ENCODE measurements at places on chromosomes 16 and 17.

DNA sequence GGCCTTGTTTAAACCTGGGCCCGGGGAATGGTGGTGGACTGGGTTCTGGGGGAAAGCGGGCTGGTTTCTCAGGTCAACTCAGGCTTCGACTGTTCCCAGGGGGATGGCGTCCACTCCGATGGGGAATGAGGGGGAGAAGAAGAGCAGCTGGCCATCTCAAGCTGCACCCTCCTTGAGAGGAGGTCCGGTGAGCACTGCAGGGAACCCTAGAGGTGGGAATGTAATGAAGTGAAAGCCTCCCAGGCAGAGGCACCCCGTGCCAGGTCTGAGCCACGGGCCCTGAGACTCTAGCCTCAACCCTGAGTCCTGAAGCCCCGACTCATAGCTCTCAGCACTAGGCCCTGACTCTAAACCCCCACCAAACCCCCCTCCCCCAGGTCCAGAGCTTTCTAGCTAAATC lies 1.2 kb upstream of the CDIPT start:
- no peak for DNase-seq

DNA sequence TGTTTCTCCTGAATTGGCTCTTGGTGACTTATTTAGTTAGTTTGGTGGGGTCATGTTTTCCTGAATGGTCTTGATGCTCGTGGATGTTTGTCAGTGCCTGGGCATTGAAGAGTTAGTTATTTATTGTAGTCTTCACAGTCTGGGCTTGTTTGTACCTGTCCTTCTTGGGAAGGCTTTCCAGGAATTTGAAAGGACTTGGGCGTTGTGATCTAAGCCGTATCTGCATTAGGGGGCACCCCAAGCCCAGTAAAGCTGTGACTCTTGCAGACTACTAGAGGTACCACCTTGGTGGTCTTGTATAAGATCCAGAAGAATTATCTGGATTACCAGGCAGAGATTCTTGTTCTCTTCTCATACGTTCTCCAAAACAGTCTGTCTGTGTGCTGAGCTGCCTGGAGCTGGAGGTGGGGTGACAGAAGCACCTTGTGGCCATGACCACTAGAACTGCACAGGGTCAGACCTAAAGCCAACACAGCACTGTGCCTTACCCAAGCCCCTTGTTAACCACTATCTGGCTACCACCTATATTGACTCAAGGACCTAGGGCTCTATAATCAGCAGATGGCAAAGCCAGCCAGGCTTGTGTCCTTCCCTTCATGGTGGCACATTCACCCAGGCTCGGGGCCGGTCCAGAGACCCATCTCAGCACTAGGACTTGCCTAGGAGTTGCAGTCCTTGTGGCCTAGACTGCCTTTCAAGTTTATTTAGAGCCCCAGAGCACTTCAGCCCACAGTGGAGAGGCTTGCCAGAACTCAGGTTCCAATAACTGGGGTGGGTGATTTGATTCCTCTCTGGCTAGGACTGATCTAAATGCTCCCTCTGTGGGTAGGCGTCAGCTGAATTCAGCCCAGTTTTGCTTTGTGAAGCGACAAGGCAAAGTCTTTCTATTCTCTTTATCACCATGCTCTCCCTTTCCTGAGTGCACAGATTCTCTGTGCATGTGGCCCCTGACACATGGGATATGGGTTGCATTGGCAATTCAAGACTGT lies 11.0 kb downstream of the RNF135 start:
- DNase-seq, result no peak

DNA sequence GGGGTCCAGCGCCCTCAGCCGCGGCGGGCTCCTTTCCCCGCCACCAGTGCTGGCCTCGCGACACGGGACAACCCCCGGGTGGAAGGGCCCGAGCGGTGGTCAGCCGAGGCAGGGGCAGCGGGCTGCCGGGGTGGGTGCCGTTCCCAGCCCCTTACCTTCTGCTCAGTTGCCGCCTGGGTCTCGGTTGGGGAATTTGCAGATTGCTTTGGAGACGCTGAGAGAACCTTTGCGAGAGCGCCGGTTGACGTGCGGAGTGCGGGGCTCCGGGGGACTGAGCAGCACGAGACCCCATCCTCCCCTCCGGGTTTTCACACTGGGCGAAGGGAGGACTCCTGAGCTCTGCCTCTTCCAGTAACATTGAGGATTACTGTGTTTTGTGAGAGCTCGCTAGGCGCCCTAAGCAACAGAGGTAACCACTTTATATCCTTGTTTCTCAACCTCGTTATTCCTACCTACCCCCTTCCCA lies 381 bp downstream of the CTNS start:
- no peak for DNase-seq

GRCh38 chr17:46175891-46176290 lies 17.3 kb downstream of the KANSL1 start:
- DNase-seq, result no peak

- no peak for DNase-seq
Observed at GRCh38 chr17:41301916-41302901, at the start of gene KRTAP29-1. Gene KRTAP29-1, minus strand, starts transcription at chr17:41302851. Its CDS starts 0 bp downstream, at chr17:41302851.

DNA sequence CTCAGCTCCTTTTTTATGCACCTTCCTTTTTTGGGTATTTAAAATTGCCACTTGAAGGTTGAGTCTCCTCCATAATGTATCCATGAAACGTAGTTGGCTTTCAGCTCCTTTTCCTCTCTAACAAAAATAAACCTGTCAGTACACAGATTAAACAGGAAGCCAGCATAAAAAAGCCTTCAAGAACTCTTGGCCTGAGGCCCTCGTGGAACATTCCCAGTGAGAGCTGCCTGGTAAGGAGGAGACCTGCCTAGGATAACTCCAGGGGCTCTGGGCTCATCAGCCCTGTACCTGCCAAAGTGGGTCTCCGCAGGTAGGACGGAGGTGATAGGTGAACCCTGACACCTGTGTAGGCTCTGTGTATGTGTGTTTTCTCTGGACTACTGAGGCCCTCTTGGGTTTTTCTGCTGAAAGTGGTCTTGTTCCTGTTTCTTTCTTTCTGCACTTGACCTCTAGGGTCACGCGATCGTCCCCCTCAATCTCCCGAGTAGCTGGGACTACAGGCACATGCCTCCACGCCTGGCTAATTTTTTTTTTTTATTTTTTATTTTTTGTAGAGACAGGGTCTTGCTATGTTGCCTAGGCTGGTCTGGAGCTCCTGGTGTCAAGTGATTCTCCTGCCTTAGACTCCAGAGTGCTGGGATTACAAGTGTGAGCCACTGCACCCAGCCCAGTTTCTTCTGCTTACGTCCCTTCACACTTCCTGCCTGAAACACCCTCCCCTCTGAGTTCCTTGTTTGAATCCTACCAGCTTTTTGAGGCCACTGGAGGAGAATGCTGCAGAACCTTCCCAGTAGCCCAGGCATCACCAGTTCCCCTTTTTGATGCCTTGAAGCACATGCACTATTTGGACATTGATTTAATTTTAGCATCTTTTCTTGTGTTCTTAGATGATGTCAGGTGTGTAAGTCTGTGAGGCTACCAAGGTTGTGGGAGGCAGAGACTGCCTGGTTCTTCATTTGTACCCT lies 9.8 kb downstream of the PGS1 start:
- DNase-seq, result no peak

DNA sequence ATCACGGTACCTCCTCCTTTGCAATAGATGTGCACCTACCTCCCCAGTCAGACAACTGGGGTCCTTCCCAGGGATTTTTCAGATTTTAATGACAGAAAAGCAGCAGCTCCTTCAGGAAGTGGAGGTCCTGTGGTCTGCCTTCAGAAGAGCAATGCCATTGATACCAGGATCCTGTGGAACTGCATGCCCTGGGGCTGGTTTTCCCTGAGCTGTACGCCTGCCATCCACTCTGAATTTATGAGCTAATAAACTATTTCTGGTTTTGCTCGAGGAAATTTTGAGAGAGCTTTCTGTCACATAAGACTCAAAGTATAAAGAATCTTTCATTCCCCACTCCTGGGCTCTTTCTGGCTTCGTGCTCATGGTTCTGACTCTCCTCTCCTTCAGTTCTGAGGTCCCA lies 10.0 kb upstream of the CCL23 start:
- no peak for DNase-seq

GRCh38 chr16:23052908-23053580 lies 96.2 kb downstream of the USP31 start:
- no peak for DNase-seq

- peak; percentile 63 for DNase-seq
Observed at GRCh38 chr17:37701496-37701898, 43.4 kb downstream of the HNF1B start.

DNA sequence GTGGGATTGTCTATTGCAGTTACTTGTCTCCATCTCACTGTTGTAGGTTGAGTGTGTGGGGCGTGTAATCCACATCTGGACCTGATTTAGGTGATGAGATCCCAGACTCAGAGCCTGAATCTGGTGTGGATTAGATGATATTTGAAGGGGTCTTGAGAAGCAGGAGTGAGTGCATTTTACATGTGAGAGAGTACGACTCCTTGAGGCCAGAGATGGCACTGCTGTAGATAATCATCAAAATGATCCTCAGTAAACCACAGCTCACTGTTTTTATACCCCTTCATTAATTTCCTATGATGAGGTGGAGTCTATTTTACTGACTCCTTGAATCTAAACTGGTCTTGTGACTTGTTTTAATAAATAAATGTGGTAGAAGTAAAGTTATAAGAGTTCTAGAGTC lies 732.5 kb downstream of the KCNJ2 start:
- no peak for DNase-seq

DNA sequence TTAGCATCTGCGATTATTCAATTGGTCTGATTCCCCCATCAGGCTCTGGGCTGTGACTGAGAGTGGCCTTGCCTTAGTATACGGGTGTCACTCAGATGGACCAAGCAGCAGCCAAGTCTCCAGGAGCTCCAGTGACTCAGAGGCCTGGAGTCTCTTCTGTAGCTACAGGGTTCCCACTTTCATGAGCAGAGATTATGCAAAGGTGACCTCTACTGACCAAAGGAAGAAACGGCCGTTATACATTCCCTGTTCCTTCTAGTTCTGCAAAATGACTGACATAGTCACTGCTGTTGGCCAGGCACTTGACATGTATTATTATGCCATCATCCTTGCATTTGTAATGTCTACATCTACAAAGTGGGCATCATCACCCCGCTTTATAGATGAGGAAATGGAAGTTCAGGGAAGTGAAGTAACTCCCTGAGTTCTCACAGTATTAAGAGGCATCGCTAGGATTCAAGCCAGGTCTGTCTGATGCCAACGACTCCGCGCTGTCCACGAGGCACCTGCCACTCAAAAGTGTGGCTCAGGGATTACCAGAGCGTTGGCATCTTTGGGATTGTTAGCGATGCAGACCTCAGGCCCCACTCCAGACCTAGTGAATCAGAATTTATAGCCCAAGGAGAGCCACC lies 23.3 kb downstream of the SLC38A7 start:
- DNase-seq, result peak; percentile 52

DNA sequence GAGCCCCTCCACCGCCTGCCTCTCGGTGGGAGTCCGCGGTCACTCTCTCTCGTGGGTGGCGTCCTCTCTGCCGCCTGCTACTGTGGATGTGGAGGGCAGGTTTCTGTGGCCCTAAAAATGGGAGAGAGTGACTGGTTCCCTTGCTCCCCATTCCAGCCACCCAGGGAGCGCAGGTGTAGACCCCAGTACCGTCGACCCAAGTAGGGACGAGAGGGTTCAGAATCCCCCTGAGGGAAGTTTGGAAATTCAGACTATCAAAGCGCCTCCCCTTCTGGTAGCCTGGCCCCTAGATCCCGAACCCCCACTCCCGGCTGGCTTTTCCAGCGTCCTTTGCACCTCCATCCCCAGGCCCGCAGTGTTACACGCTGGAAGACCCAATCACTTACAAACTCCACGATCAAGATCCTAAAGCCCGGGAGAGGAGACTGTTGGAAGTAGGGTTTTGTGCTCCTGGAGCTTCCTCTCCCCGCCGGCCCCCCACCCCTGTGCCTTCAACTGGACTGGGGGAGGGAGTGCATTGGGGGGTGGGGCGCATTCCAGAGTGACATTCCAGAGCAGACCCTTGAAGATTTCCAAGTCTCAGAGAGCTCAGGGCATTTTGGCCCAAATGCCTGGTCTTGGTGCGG lies 991 bp downstream of the GPRC5C start:
- peak; percentile 74 for DNase-seq

DNA sequence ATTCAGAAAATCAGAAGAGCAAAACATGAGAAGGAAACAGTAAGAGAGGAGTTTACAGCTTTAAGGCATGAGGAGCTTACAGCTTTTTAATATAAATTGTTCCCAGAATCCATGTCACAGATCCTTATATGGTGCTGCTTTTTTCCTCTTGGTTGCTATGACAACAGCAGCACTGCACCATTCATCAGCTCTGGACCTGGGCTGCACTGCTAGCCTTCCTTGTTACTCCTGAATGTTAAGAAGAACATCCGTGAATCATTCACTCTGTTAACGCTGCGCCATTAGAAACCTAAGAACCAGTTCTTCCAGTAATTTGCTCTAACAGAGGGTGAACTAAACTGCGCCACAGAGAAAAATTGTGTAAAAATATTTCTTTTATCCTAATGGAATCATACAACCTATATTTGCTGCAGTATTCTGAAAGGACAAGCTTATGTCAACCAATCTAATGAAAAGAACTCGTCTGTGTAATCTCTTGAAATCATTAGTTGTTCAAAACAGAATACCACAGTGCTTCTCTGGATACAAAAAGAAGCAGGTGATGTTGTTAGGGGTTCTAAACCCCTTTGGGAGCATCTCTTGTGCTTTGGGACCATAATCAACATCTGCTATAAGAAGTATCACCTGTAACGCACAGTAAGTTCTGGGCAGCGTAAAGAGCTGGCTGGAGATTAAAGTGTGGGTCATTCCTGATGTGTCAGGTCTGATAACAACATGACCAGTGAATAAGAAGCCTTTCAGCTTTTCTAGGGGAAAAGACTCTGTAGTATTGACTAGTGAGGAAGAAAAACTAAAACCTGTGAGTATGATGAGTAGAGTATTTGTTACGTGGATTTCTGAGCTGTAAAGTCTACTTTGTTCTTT lies 151.2 kb downstream of the TANC2 start:
- no peak for DNase-seq

GRCh38 chr16:82660966-82661365 lies 34.2 kb downstream of the CDH13 start:
- DNase-seq, result no peak

- DNase-seq, result peak; percentile 72
Observed at GRCh38 chr17:34816848-34817247, 144.4 kb downstream of the CCT6B start.

DNA sequence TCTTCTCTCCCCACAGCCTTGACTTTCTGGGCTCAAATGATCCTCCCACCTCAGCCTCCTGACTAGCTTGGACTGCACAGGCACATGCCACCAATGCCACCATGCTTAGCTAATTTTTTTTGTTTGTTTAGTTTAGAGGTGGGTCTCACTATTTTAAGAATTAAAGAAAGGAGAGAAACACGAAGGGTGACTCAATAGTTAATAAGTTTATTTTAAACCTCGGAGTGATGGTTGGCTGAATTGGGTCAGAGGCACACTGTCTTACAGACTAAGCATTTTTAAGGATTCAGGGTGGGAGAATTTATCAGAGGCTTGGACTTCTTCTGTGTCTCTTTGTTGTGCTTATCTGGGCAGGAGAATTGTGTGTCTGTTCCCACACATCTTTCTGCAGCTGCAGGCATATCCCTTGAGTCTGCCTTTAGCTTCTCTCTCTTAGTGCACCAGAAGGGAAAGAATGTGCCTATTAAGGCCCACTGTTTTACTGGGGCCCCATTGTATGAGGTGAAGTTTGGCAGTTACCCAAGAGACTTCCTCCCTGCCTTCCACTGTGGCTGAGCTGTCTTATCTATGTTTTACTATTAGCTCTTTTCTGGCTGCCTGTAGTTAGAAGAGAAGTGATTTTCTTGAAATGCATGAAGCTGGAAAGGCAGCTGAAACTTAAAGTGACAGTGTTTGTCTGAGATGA lies 2172.0 kb downstream of the TP53TG3F start:
- no peak for DNase-seq

GRCh38 chr17:60231691-60232090 lies 81.9 kb downstream of the CA4 start:
- no peak for DNase-seq

- DNase-seq, result peak; percentile 41
Observed at GRCh38 chr16:57592591-57593003, 35.8 kb upstream of the ADGRG1 start.

All from ecto neural progenitor cell (in vitro differentiated cells).